ENCODE measurements at places on chromosomes 11 and 22.

DNA sequence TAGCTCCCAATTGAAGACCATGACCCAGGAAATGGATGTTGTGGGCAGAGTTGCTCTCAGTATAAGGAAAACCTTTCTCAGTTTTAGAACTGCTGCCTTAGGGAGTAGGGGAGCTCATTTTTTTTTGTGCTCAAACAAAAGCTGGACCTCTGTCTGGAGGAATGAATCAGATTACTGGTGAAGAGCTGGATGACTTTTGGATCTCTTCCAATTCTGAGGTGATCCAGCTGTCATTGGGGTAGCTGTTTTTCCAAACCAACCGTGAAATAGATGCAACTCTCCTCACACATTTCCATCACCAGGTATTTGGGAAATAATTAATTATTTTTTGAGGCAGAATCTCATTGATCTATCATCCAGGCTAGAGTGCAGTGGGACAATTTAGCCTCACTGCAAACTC lies 251.3 kb upstream of the PLET1 start:
- DNase-seq: no peak

- no peak for DNase-seq
Observed at GRCh38 chr11:106304274-106304673, 226.8 kb downstream of the AASDHPPT start.

GRCh38 chr11:119338318-119338890 lies 2.3 kb downstream of the C1QTNF5 start:
- peak; percentile 73 for DNase-seq

- DNase-seq: no peak
Observed at GRCh38 chr11:79055856-79056631, 384.8 kb downstream of the TENM4 start.

DNA sequence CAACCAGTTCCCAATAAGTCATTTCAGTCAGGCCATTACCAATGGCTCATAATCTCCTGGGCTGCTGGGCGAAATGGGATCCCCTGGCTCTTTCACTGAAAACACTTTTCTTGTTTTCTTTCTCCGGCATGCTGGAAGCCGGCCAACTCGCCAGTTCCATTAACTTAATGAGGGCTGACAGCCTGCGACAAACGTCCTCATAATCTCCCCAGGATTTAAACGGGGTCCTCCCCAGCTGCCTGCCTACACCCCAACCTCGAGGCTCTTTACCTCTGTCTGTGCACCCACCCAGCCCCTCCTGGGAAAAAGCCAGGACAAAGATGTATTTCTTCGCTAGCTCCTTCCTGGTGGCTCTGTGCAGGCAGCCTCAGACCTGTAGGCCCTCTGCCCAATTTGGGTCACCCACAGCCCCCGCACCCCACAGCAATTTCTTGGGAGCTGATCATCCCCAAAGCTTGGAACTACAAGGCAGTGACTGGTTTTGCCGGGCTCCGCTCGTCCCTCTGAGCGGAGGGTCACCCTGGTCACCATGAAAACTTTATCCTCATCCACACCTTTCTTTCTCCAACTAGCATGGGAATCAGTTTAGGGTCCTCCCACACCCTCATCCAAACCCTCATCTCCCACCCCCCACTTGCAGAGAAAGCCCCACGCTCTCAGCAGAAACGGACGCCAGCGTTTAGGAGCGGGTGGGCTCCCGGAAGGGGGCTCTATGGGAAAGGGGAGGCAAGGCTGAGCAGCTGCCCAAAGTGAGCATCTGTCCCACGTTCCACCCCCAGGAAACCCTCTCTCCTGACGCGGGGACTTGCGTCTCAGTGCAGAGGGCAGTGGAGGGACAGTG lies 51.1 kb upstream of the KCNQ1OT1 start:
- DNase-seq: no peak

GRCh38 chr11:44623731-44624491 lies 58.4 kb downstream of the CD82 start:
- DNase-seq: no peak

- DNase-seq: no peak
Observed at GRCh38 chr11:9025101-9025850, 21.5 kb upstream of the NRIP3 start.

DNA sequence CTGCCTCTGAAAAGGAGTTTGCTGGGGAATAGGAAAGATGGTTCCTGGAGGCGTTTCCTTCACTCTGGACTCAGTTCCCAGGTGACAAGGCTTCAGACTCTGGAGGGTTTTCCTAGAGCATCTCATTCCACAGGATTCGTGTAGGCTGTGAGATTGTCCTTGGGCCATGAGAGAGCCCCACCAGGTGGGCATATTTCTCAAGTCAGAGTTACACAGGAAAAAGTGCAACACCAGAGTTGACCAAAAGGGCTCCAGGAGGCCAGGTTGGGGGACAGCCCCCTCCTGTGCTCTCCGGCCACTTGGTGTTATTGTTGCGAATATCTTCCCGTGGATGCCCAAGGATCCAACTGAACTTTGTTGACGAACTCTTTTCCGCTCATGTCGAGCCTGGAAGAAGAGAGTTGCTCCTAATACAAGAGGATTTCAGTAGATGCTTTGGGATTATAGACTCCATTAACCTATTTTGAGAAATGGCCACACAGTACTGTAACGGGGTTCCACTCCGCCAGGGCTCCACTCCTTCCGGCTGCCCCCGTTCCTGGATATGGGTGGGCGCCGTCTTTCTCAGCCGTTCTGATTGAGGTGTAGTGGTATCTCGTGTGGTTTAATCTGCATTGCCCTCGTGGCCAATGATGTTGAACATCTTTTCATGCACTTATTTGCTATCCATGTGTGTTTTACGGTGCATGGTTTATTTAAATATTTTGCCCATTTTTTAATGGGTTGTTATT lies 580.3 kb downstream of the BRD1 start:
- DNase-seq: no peak
